Uterus (tissue), 4 donors: ENCODE measurements at places on chromosomes 3 and 15. TPM values are rescaled to one million over a fixed set of nuclear protein-coding genes. Genes with fewer than 3 reads are reported as not detected.
A peak's percentile ranks its signal among the peaks of the same experiment; 100 is the strongest.

The CCDC33 gene
- 2.0 TPM for total RNA-seq

The ATP13A4 gene
- total RNA-seq, result 0.88 TPM

The GRK7 gene
- 0.14 TPM for total RNA-seq

DNA sequence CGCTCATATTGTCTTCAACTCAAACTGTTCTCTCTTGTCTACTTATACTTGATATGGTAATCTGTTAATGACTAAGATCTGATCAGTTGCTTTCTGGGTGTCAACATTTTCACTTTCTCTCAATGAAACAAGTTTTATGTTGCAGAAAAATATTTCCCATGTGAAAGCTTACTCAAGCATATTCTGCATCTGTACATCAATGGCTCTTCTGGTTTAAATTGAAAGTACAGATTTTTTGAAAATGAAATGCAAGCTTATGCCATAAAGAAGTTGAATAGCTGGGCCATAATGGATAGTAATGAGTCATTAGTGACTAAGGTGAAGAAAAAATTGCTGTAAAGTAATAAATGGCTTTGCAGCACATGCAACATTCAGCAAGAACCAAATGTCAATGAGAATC, 140.7 kb downstream of the BCHE start:
- no peaks in the 10 kb centered on the region for H3K27me3 ChIP-seq
- no peak for DNase-seq
- no peak overlapping the region for H3K4me3 ChIP-seq
- H3K4me1 ChIP-seq, result no peaks in the 10 kb centered on the region
- H3K36me3 ChIP-seq, result no peaks in the 10 kb centered on the region

- DNase-seq, result no peak
- no peaks in the 10 kb centered on the region for H3K27me3 ChIP-seq
- no peak overlapping the region for H3K27ac ChIP-seq
- H3K4me1 ChIP-seq, result no peaks in the 10 kb centered on the region
- no peaks in the 10 kb centered on the region for H3K36me3 ChIP-seq
Measured at GRCh38 chr3:169822091-169822490, 9.4 kb upstream of the LRRC34 start.

DNA sequence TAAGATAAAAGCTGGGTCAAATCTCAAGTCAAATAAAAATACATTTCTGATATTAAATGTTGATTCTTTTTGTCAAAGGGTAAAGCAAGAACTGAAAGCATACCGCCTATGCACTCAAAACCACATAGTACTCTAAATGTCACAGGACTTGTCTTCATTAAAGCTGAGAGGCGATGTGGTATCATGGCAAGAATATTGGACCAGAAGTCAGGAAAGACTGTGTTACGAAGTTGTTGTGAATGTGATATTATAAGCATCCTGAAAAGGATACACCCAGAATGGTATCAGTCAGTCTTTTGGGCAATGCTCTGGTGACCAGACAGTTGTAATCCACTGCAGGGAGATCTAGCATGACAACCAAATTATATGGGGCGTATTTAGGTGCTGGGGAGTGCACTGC, 33.8 kb downstream of the TIGIT start:
- no peaks in the 10 kb centered on the region for H3K4me1 ChIP-seq
- no peak overlapping the region for H3K4me3 ChIP-seq
- no peaks in the 10 kb centered on the region for H3K27me3 ChIP-seq
- H3K27ac ChIP-seq, result no peak overlapping the region

DNA sequence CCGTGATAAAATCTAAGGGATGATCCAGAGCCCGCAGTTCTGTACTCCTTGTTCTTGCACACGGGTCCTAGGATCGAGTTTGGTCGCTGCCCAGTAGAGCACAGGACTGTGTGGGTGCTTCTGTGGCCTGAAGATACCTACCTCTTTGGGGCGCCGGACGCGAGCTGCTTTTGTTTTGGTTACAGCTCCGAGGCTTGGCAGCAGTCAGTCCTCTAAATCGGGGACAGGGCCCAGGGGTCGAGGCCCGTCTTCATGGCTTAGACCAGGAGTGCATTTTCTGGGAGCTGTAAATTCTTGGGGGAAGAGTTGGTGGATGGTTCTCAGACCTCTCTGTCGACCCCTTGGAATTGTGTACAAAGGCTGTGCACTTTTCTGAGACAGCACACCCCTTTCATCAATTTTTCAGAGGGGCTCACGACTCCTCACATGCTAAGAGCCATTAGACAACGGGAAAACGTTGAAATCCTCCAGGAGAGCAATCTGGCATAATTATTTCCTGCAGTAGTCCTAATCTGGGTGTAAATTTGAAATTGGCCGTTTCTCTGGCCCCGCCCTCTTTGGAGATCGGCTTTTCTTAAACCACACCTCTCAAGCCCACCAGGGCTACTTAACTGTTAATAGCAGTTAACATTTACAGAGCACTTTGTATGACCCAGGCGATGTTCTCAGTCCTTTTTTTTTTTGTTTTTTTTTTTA, 928 bp downstream of the CEP97 start:
- no peaks in the 10 kb centered on the region for H3K4me1 ChIP-seq
- no peaks in the 10 kb centered on the region for H3K36me3 ChIP-seq
- peak; percentile 20 for DNase-seq

DNA sequence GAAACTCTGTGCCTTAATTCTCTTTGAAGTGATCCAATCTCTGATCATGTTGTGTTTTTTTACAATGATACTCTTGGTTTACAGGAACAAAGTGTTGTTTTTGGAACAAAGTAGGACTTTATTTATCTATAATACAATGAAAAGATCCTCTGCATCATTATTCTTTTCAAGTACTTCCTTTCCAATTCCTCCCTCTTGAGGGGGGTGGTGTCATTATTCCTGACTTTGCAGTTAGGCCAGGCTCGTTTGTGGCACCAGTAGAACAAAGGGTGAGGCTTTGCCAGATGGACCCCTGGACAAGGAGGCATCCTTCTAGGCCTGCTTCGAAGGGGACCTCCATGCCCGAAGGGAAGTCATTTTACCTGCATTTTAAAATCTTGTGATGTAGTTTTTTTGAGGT, 41.7 kb upstream of the ZBTB38 start:
- no peak overlapping the region for H3K27ac ChIP-seq
- no peak for DNase-seq
- H3K4me1 ChIP-seq, result no peaks in the 10 kb centered on the region
- no peaks in the 10 kb centered on the region for H3K36me3 ChIP-seq
- no peaks in the 10 kb centered on the region for H3K27me3 ChIP-seq
